ENCODE measurements at places on chromosomes 2 and 18.

DNA sequence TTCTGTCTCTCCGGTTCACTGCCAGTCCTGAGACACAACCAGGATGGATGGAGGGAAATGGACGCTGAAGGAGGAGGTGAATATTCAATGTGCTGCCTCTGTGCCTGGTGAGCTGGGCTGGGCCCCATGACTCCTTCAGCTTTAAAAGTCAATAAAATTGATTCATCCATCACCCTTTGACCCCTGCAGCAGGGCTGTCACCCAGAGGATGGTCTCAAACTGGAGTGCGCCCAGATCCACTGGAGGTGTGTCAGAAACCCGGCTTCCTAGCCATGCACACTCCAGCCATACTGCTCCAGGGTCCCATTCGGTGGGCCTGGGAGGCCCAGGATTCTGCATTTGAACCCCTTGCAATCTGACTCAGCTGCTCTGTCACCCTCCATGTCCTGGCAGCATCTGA lies 94.1 kb upstream of the BOD1L2 start:
- DNase-seq = no peak

DNA sequence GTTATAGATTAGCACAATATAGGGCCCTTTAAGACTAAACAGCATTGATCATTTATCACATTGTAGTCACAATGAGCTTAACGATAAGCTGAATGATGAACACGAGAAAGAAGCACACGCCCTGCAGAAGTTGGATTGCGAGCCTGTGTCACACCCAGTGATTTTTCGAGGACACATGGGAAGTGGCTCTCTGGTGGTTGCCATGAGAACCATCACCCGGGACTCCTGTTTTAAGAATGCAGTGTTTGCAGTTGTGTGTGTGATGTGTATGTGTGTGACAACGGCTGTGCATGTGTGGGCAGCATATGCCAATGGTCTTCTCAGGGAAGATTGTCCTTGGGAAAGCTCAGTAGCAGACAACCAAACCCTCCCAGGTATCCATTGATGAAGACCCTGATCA lies 69.2 kb downstream of the PDCL3 start:
- no peak for DNase-seq

DNA sequence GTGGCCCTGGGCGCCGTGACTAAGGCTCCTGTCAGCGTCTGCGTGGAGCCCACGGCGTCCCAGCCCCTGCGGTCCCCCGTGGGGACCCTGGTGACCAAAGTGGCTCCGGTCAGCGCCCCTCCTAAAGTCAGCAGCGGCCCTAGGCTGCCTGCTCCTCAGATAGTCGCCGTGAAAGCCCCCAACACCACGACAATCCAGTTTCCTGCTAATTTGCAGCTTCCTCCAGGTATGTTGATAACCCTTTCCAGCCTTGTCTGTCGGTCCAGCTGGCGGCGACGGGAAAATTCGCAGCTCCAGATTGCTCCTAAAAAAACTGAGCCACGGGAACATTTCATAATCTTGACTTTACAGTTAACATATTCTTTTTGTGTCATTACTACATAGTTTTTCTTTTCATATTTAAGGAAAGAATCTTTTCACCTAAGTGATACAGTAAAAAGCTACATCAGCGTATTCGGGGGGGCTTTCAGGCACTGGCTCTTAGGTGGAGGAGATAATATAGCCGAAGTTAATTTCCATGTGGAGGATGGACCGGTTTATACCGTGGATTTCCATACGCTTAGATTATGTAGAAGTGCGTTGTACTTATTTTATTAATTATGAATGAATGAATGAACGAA lies 916 bp downstream of the TAF4B start:
- peak; percentile 8 for DNase-seq

DNA sequence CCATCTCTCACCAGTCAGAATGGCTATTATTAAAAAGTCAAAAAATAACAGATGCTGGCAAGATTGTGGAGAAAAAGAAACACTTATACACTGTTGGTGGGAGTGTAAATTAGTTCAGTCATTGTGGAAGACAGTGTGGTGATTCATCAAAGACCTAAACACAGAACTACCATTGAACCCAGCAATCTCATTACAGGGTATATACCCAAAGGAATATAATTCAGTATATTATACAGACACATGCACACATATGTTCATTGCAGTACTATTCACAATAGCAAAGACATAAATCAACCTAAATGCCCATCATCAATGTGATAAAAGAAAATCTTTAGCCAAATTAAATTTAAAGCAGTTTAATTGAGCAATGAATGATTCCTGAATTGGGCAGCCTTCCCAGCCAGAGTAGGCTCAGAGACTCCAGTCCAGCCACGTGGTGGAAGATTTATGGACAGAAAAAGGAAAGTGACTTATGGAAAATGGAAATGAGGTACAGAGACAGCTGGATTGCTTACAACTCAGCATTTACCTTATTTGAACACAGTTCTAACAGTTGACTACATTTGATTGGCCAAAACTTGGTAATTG lies 377.1 kb upstream of the SLC39A10 start:
- DNase-seq = no peak

GRCh38 chr2:224405412-224405811 lies 3.5 kb upstream of the FAM124B start:
- DNase-seq = no peak

- DNase-seq = no peak
These were observed 22.7 kb upstream of the ACTG2 start for GRCh38 chr2:73870084-73870483.

GRCh38 chr2:124027182-124027581 lies 2.1 kb downstream of the CNTNAP5 start:
- no peak for DNase-seq

DNA sequence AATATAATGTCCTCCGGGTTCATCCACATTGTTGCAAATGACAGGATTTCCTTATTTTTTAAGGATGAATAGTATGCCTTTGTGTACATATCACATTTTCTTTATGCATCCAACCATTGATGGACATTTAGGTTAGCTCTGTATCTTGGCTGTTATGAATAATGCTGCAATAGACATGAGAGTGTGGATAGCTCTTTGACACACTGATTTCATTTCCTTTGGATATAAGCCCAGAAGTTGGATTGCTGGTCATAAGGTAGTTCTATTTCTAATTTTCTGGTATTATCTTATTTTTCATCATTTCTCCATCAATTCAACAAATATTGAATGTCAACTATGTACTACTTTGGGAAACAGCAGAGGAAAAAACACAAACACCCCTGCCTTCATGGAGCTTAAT lies 423.3 kb downstream of the MTX2 start:
- no peak for DNase-seq

GRCh38 chr2:98269830-98270229 lies 76.4 kb upstream of the CNGA3 start:
- no peak for DNase-seq

GRCh38 chr2:144785253-144785652 lies 265.3 kb upstream of the ZEB2 start:
- DNase-seq = no peak

- no peak for DNase-seq
These were observed 414.4 kb downstream of the MTX2 start for GRCh38 chr2:176683618-176684111.

GRCh38 chr2:18518116-18519111 lies 42.0 kb downstream of the RDH14 start:
- no peak for DNase-seq

DNA sequence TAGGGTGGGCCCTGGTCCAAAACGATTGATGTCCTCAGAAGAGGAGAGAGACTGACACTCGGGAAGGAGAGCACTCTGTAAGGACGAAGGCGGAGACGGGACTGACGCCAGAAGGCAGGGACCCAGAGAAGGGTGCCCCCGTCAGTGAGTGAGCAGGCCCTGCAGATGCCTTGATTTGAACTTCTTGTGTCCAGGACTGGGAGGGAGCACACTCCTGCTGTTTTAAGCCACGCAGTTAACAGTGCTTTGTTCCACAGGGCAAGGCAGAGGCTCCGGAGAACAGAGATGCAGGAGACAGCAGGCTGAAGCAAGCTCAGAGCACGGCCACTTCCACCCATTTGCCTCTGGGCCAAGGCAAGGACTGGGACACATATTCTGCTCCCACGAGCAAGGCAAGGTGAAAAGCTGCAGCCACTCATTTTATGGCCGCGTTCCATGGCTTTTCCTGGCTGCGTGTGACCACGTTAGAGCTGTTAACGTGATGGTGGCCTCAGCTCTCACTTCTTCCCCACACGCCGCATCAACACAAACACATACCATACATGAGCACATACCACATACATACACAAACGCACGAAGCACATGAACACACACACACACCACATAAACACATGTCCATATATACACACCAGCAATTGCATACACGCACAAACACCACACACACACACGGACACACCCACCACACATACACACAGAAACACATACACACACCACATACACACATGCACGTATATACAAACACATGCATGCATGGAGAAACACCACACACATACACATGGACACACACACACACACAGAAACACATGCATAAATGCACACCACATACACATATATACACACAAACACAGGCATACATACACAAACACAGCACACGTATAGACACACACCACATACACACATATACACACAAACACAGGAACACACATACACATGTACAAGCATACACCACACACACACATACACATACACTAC lies 521.0 kb upstream of the MYT1L start:
- DNase-seq = no peak

GRCh38 chr18:328928-329327 lies 61.1 kb upstream of the THOC1 start:
- no peak for DNase-seq

GRCh38 chr18:44997174-44997573 lies 316.5 kb downstream of the SETBP1 start:
- DNase-seq = no peak

GRCh38 chr2:135667045-135667444 lies 74.6 kb upstream of the UBXN4 start:
- DNase-seq = no peak

GRCh38 chr2:223884399-223884798 lies 47.0 kb upstream of the AP1S3 start:
- no peak for DNase-seq

DNA sequence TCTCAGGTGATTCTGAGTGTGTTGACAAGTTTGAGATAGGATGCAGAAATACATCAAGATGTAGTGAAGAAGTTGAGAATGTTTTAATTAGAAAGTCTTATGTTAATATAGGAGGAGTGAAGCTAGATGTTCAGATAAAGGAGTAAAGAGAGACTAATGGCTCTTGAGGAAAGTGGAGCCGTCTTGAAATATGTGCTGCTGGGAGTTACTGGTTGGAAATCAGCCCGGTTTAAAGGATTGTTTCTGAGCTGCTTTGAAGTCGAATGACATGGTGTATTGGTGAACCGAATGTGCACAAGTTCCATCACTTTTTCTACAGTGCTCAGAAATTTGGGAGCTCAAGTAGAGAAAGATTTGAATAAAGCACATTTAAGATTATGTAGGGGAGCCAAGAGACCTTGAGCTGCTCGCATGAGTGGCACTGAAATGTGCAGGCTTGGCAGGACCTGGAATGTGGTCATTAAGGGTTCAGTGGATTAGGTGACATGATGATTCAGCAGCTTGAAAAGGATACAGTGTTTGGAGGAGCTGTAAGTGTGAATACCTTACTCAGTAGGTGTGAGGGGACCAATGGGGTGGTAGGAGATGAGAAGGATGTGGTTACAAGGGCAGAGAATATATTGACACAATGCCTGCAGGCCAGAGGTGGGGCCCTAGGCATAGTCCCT lies 68.6 kb downstream of the CAB39 start:
- peak; percentile 69 for DNase-seq

DNA sequence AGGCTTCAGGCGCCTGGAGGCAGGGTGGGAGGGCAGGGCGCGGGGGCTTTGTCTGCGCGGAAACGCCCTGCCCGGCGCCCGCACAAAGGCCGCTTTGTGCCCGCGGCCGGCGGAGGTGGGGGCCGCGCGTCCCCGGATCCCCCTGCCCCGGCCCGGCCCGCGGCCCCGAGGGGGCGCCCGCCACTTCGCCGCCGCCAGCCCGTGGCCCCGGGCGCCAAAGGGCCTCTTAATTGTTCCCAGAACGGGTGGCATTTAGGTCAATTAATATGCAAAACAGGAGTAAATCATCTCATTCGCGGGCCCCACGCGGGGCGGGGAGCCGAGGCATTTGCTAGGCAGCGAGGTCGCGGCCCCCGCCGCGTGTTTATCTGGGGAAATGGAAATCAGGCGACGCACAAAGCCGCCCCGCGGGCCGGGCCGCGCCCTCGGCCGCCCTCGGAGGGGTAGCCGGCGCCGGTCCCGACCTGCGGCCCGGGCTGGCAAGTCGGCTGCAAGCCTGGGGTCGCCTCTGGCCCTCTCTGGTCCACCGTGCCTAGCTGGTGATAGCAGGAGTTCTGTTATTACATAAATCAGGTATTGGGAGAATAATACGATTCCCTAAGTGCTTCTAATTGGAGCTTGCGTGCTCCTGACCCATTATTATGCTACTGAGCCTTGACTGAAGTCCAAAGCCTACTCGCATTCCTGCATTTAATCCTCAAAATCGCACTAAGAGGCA lies 148.2 kb upstream of the GLI2 start:
- DNase-seq = no peak

- no peak for DNase-seq
These were observed 177.8 kb downstream of the TXNL1 start for GRCh38 chr18:56460581-56460980.

- no peak for DNase-seq
These were observed 359.9 kb upstream of the ZC3H15 start for GRCh38 chr2:186126181-186126580.

- no peak for DNase-seq
These were observed 1.6 kb upstream of the CSRNP3 start for GRCh38 chr2:165467921-165468320.

DNA sequence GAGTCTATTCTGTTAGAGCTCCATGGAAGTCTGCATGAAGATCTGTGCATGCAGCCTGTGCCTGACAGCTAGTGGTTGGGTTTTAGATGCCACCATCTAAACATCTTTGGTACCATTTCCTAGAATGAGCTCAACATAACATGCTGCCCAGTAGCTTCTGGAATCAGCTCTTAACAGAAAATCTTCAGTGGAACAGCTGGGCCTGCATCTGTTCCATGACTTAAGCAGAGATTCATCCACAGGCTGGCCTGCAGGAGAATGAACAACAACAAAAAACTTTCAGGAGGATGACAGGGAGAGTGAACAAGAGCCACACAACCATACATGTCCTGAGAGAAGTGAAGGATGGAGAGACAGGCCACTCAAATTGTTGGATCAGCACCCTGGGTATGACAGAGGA lies 316.6 kb downstream of the RDH14 start:
- no peak for DNase-seq

DNA sequence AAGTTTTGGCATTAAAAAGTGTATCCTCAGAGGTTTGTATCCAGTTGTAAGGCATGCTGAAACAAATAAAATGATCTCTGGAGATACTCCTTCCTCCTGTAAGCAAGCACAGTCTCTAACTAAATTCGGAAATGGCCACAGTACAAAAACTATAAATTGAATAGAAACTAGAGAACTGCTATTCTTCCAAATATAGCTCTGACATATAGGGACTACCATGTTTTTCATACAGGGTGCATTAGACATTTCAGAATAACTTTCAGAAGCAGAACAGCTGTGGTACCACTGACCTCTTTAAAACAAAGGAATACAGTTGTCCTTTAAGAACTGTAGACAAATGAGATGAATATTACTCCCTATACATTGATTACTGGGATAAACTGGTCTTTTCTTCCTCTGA lies 568.5 kb downstream of the ARHGAP15 start:
- no peak for DNase-seq
